ENCODE measurements at places on chromosomes 7 and 10.

DNA sequence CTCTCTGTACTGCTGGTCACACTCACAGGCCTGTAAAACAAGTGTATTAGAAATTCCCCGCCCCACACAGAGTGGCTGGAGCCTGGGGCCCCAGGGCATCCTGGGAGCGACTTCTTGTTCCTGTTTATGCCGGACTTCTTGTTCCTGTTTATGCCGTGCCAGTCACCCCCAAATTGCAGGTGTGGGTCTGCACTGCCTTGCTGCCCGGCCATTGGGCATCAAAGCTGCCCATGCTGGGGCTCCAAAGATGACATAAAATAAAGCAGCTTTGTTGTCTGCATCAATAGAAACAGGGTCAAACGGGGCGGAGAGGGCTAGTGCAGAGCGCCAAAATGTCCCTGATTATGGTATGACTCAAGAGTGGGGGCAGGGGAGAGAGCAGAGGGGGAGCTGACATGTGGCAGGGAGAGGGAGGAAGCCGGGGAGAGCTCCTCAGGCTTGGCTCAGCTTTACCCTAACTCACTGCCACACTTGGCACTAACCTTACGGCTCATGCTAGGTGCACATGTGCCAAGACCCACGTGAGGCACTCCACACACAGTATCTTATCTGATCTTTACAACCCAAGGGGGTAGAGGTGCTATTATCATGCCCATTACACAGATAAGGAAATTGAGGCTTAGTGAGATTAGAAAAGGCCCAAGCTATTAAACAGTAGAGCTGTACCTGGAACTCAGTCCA lies 98.4 kb downstream of the PIP4K2A start:
- DNase-seq: peak; percentile 38

DNA sequence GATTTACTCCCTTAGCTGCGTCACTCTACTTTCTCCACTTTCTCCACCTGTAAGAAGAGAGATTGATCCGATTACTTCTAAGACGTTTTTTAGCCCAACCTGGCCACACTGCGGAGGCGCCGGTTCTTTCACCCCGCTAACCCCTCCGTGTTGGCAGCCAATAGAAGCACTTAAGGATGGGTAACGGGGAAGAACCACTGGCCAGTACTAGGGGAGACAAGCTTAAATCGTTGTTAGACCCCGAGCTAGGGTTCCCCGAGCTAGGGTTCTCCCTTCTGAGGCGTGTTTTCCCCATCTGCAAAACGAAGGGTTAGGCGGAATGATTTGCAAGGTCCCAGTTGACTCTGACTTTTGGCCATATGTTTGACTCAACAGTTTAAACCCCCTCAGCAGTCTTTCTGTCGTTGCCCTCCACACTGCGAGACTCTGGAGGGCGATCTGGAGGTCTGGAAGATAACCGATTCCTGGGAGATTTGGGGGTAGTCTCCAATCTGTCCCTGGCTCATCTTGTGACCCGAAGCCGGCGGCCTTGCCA lies 644 bp downstream of the UMAD1 start:
- DNase-seq: no peak

- DNase-seq: no peak
Observed at GRCh38 chr7:50590535-50590934, 25.3 kb upstream of the DDC start.

- DNase-seq: no peak
Observed at GRCh38 chr7:96734343-96734742, 24.7 kb upstream of the SEM1 start.

GRCh38 chr7:137086896-137087295 lies 218.4 kb downstream of the CHRM2 start:
- DNase-seq: no peak
